ENCODE measurements at places on chromosomes 12 and 14.

- DNase-seq, result no peak
Measured at GRCh38 chr12:79927772-79928474, 7.0 kb downstream of the PPP1R12A start.

GRCh38 chr12:517538-517937 is 57.8 kb downstream of the B4GALNT3 start:
- DNase-seq, result no peak

GRCh38 chr14:71764701-71765382 is 167.4 kb upstream of the RGS6 start:
- DNase-seq, result no peak

GRCh38 chr12:105906561-105906960 is 232.2 kb downstream of the NUAK1 start:
- no peak for DNase-seq

GRCh38 chr14:73829526-73830431 is 21.9 kb upstream of the PTGR2 start:
- DNase-seq, result no peak

- no peak for DNase-seq
Measured at GRCh38 chr12:104423809-104424208, 32.9 kb upstream of the CHST11 start.

GRCh38 chr12:4806439-4807115 is 86.4 kb downstream of the GALNT8 start:
- no peak for DNase-seq

- DNase-seq, result peak; percentile 7
Measured at GRCh38 chr12:110704750-110705149, 15.8 kb upstream of the HVCN1 start.

GRCh38 chr14:89481196-89481595 is 64.2 kb upstream of the FOXN3 start:
- DNase-seq, result no peak

- DNase-seq, result no peak
Measured at GRCh38 chr14:49594347-49595091, 4.2 kb upstream of the LRR1 start.

- no peak for DNase-seq
Measured at GRCh38 chr12:89760783-89761182, 52.1 kb upstream of the ATP2B1 start.

GRCh38 chr12:30136696-30137095 is 353.0 kb upstream of the TMTC1 start:
- DNase-seq, result no peak

DNA sequence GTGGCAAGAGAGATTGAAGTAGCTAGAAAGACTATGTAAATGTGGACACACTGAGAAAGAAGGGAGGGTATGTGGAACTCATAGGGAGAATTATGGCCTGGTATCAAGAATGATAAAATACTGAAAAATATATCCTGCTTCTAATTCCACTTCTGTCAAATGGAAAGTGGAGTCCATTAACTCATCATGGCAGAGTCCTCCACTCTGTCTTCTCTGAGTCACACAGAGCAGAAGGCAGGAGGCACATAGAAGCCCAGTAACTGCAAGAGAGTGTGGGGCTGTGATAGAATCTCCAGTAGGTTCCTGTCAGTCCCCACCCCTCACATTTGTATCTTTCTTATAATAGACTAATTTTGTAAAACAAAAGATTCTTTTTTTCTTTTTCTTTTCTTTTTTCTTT is 223.7 kb downstream of the AKAP6 start:
- no peak for DNase-seq

- no peak for DNase-seq
Measured at GRCh38 chr14:68587931-68588330, 204.9 kb downstream of the ZFP36L1 start.

DNA sequence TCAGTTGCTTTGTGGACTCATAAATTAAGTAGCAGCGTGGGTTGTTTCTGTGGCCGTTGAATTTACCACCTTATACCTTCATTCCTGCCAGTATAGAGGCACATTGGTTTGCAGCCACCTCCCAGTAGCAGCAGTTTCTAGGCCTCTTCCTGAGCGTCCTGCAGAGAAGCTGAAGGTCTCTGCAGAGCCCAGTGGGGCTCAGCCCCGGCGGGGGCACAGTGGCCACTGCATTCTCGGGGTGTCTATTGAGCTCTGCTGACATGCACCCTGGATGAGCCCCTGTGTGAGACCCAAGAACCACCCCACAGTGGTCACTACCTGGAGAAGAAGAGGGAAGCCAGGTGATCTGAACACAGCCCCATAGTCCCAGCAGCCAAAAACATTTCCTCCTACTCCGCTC is 57.7 kb upstream of the DYNC1H1 start:
- DNase-seq, result no peak

- no peak for DNase-seq
Measured at GRCh38 chr12:57456737-57457490, 1.8 kb downstream of the INHBE start.

- peak; percentile 28 for DNase-seq
Measured at GRCh38 chr12:104608998-104609397, 152.2 kb downstream of the CHST11 start.

- no peak for DNase-seq
Measured at GRCh38 chr12:114683709-114684097, 272 bp downstream of the TBX3 start.

- DNase-seq, result no peak
Measured at GRCh38 chr14:100896369-100897060, 7.0 kb downstream of the RTL1 start.

All from NCI-H526 treated with DMSO at 0.1 percent for 48 hours (cell line).